Caudate nucleus (tissue), 63 donors: ENCODE measurements at places on chromosomes 1 and 21.

DNA sequence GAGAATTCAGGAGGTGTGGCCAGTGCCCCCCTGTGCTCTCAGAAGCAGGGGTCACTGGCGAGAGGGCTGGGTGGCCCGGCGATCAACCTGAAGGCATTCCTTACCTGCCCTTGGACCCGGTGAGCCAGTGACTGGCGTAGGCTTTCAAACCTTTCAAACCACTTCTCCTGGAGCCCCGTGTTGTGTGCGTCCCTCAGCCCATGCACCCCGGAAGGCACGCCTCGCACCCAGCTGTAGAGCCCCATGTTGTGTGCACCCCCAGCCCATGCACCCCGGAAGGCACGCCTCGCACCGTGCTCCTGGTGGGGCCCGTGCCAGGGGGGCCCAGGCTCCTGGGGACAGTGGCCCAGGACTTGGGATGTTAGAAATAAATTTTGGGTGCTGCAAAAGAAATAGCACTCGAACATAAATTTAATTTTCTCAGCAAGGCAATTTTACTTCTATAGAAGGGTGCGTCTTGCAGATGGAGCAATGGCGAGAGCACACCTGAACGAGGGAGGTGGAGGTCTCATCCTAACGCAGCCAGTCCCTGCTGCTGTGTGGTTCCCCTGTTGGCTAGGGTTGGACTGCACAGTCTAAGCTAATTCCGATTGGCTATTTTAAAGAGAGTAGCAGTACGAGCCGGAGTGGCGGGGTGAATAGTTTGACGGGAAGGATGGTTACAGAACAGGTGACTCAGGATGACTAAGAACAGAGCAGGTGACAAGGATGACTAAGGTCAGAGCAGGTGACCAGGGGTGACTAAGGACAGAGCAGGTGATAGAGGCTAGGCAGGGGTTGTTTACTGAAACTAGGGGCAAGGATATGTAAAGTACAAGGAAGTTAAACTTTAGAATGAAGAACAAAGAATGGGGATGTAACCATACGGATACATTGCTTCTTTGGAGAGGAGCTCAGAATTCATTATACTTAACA lies 47.4 kb downstream of the PRKCZ start:
- no peak for DNase-seq

DNA sequence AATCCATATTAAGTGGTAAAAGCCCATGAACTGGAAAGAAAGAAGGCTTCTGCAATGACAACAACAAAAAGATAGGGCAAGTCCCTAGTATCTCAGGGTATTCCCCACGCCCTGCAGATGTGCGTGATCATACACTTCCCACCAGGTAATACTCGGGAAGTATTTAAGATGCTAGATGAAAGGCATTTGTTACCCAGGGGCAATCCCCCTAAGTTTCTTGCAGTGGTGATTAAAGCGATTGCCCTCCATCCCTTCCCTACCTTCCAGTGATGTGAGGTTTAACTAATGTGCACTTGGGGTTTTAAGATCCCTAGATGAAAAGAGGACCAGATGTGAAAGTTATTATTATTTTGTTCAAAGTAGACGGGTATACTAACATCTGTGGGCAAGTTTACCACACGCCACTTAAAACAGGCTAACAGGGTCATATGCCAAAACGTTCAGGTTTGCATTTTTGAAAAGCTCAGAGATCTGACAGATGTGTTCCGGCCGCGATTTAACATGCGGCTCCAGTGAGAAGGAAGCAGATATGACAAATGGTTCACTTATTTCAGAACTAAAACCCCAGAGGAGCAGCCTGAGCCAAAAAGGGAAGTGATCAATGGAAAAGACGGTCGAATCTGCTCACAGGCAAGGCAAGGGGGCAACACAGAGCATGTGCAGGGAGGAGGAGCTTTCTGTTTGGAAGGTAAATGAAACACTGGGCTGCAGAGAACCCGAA lies 17.4 kb downstream of the TIAM1 start:
- DNase-seq, result no peak

- DNase-seq, result no peak
These were observed 32.3 kb downstream of the CFAP57 start for GRCh38 chr1:43204394-43204793.

GRCh38 chr1:229028544-229028943 lies 242.4 kb upstream of the RAB4A start:
- DNase-seq, result no peak

DNA sequence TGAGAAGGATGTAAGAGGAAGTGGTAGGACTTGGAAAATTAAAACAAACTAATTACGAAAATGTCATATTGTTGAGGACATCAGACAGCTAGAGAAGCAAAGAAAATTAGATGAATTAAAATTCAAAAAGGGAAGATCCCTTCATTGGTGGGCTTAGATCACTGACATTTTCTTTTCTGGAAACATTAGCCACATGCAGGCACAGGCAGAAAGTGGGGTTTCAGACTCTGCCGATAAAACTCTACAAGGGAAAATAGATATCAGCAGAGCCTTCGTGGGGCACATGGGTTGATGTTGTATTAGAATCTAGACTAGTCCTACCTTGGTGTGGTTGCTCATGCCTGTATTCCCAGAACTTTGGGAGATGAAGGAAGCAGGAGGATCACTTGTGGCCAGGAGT lies 12.4 kb upstream of the RGS1 start:
- no peak for DNase-seq

DNA sequence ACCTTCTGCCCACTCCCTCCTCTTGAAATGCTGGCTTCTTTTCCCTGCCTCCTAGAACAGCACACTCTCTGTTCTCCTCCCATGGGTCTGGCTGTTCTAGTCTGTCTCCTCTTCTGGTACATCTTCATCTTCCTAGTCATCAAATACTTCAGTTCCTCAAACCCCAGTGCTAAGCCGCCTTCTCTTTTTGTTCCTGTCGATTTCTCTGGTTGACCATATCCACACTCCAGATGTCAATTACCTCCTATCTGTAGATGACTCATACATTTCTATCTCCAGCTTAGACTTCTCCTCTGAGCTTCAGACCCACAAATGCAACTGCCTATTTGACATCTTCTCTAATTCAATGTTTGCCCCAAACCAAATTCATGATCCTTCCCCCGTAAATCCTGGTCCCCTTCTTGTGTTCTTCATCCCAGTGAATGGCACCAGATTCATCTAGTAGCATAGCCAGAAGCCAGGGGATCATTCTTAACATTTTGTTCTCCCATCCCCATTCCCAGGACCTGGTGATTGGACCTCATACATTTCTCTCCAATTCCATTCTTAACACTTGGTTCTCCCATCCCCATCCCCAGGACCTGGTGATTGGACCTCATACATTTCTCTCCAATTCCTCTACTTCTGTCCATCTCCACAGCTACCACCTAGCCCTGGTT lies 35.9 kb downstream of the USP24 start:
- no peak for DNase-seq

DNA sequence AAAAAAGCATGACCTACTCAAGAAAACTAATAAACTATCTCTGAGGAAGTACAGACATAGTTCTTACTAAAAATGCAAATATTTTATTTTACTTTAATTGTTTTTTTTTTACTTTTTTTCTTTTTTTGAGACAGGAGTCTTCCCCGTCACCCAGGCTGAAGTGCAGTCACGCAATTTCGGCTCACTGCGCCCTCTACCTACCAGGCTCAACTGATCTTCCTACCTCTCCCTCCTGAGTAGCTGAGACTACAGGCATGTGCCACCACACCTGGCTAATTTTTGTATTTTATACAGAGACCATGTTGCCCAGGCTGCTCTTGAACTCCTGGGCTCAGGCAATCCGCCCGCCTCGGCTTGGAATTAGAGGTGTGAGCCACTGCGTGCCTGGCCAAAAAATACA lies 1263.1 kb downstream of the KCNT2 start:
- DNase-seq, result no peak

DNA sequence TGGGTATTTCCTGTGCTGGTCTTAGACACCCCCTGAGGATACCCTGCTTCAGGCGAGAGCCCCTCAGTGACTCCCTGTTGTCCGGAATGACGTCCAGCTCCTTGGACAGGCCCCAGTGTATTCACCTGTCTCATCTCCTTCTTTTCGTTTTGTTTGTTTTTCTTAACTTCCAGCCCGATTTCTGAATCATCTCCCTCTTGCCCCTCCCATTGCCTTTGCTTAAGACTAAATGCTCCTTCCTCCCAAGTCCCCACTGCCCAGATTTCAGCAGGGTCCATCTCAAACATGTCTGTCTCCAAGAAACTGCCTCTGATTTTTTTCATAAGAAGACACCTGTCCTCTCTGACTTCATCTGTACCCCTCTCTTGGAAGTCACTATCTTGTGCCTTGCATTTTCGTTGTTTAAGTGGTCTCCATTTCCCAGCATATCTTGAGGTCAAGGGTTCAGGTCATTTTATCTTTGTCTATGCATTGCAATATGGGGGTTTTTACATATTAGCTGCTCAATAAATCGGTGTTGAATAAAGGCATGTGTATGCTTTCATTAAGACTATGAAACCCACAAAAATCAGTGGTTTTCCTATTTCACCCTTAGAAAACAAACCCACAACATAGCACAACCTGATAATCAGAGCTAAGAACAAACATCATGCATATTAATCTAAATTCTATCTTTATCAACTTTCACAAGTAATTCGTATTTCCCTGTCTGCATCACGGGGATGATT lies 58.4 kb upstream of the LGALS8 start:
- no peak for DNase-seq

DNA sequence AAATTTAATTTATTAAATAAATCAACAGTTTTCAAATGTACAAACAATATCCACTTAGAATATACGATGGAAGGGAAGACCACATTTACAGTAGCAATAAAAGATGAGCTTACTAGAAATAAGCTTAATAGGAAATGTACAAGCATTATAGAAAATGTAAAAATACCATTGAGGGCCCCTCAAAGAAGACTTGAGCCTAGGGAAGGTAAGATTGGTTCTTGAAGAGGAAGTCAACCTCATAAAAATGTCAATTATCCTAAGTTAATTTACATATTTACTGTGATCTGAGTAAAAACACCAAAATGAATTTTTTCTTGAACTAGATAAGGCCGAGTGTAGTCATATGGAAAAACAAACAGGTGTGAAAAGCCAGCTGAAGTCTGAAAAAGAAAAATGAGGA lies 39.7 kb upstream of the TRIM67 start:
- DNase-seq, result no peak

DNA sequence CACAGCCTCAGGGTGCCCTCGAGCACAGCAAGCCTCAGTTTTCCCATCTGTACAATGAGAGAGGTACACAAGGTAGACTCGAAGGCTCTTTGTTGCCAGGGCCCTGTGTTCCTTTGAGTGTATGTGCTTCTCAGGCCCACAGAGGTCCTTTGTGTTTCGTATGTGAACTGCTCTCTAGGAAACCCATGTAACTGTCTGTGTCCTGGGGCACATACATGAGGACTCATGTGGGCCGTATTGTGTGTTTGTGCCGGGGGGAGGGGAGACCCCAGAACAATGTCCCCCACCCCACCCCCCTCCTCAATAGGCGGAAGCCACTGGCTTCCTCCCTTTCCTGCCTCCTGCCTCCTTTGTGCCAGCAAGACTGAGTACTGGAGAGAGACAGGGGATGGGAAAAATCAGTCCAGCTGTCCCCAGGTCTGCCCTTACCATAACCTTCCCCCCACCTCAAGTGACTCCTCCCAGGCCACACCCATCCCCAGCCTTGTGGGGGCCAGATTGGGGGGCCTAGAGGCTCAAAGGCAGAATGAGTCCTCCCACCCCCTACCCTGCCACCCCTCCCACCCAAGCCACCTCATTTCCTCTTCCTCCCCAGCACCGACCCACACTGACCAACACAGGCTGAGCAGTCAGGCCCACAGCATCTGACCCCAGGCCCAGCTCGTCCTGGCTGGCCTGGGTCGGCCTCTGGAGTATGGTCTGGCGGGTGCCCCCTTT lies at the start of gene TIE1:
Gene TIE1 (plus strand): TSS at position 605 of the 717 bp plus-strand sequence. CDS start 90 bp downstream, at position 695.
- DNase-seq, result no peak

- peak; percentile 60 for DNase-seq
These were observed 185.2 kb upstream of the TMEM51 start for GRCh38 chr1:14968251-14968851.

DNA sequence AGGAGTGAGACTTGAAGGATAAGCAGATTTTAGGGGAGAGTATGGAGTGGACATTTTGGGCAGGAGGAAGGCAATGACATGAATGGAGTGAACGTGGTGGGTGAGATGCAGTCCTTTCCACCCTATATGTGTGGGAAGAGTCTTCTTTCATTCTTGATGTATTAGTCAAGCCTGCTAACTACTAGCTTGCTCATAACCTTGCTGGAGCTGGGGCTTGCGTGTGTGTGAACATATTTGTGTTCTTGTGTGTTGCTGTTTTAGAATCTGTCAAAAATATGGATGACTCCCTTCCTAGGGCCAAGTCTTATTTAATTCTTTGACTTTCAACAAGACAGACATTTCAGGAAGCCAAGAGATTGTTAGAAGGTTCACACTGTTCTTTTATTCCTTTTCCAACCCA lies 132.7 kb downstream of the UCK2 start:
- no peak for DNase-seq

- DNase-seq, result no peak
These were observed 4.6 kb downstream of the BECN2 start for GRCh38 chr1:241962153-241962552.

DNA sequence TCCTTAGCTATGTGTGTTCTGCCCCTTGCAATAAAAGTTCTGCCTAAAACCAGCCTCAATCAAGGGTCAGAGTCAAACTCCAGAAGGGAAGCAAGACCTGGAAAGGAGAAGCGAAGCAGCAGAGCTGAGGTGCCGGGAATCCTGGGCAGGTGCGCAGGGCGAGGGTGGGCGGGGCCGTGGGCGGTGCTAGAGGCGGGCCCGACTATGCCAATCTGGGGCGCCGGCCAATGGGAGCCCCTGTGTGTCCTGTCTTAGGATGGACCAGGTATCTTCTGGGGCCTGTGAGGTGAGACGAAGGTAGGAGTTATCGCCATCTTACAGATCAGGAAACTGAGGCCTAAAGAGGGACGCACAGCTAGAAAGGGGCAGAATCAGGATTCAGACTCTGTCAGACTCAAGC lies 120.3 kb downstream of the PTPRU start:
- no peak for DNase-seq

- DNase-seq, result no peak
These were observed 3.9 kb upstream of the HAO2 start for GRCh38 chr1:119364640-119365039.

DNA sequence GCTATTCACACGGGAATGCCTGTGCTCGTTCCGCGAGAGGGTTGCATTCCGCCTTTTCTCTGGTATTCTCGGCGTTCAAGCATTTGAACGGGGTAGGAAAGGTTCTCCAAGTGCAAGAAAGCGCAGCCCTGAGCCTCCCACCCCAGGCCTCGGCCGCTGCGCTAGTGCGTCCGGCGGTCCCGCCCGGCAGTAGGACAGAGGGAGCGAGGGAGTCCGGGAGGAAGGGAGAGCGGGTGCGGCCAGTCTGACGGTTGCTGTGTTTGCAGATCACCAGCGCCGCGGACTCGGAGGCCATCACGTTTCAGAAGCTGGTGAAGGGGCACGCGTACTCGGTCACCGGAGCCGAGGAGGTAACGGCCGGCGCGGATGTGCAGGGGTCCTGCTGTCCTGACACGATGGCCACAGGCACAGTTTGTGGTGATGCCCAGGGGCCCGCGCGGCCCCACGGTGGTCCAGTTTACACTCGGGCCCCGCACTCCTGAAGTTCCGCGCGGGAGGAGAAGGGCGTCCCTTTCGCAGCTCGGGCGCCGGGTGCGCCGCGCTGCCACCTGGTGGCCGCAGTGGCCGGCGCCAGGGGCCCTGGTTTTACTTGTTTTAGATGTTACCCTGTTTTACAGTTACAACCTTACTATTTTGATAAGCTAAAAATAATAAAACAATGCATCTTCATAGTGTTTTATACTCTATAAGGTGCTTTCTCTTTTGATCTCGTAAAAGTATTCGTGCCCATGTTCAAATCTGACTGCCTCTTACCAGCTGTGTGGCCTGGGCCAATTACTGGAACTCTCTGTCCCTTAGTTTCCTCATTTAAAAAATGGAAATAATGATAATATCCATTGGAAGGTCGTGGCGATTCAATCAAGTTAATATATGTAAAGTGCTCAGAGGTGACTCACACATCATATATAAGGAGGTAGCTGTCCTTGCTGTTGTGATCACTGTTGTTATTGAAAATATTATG lies 36.7 kb downstream of the CAPN2 start:
- no peak for DNase-seq
